H1 (cell line): ENCODE measurements at places on chromosomes 12 and 14. TPM values are rescaled to one million over a fixed set of nuclear protein-coding genes. Genes with fewer than 3 reads are reported as not detected.

SYCP3 gene
- polyA plus RNA-seq = 0.02 TPM in 1 of 2 replicates, not detected in the other

ZNF384 gene
- 59.0 and 75.1 TPM in 2 replicates for polyA plus RNA-seq

MMP19 gene
- 2.8 and 3.3 TPM in 2 replicates for polyA plus RNA-seq

MYO1H gene
- 0.03 and 0.05 TPM in 2 replicates for polyA plus RNA-seq

PSEN1 gene
- 10.1 and 12.0 TPM in 2 replicates for polyA plus RNA-seq

OTX2 gene
- 145 and 155 TPM in 2 replicates for polyA plus RNA-seq

KRT82 gene
- not detected in 2 replicates for polyA plus RNA-seq

AQP6 gene
- polyA plus RNA-seq = 0.03 and 0.06 TPM in 2 replicates

SETD3 gene
- polyA plus RNA-seq = 16.0 and 24.0 TPM in 2 replicates

RFLNA gene
- polyA plus RNA-seq = 6.6 and 9.3 TPM in 2 replicates

HSPA2 gene
- 30.5 and 42.0 TPM in 2 replicates for polyA plus RNA-seq

EXOC3L4 gene
- 0.24 and 0.57 TPM in 2 replicates for polyA plus RNA-seq

SDSL gene
- 1.3 and 1.7 TPM in 2 replicates for polyA plus RNA-seq

DNAJC22 gene
- polyA plus RNA-seq = 0.19 and 0.20 TPM in 2 replicates

BEGAIN gene
- 2.9 and 3.7 TPM in 2 replicates for polyA plus RNA-seq

HOXC9 gene
- not detected in 2 replicates for polyA plus RNA-seq

WNT5B gene
- 1.2 TPM in 2 replicates for polyA plus RNA-seq

RIN3 gene
- 0.59 and 0.78 TPM in 2 replicates for polyA plus RNA-seq

DDIT3 gene
- 4.7 and 5.7 TPM in 2 replicates for polyA plus RNA-seq

FSCB gene
- polyA plus RNA-seq = not detected in 2 replicates

P2RX2 gene
- 2.2 and 6.3 TPM in 2 replicates for polyA plus RNA-seq

NT5DC3 gene
- 4.1 and 5.4 TPM in 2 replicates for polyA plus RNA-seq

CCDC177 gene
- 0.62 and 1.4 TPM in 2 replicates for polyA plus RNA-seq

CCDC60 gene
- 0.05 and 0.06 TPM in 2 replicates for polyA plus RNA-seq

ETFBKMT gene
- 0.59 and 0.69 TPM in 2 replicates for polyA plus RNA-seq

E2F7 gene
- polyA plus RNA-seq = 8.4 and 8.8 TPM in 2 replicates

BCAT1 gene
- 16.0 and 19.7 TPM in 2 replicates for polyA plus RNA-seq

SETD1B gene
- polyA plus RNA-seq = 1.3 and 2.3 TPM in 2 replicates

ZBTB42 gene
- 3.1 and 3.7 TPM in 2 replicates for polyA plus RNA-seq

ASCL1 gene
- 0.12 and 0.17 TPM in 2 replicates for polyA plus RNA-seq
